ENCODE measurements at places on chromosomes 2 and 18.

DNA sequence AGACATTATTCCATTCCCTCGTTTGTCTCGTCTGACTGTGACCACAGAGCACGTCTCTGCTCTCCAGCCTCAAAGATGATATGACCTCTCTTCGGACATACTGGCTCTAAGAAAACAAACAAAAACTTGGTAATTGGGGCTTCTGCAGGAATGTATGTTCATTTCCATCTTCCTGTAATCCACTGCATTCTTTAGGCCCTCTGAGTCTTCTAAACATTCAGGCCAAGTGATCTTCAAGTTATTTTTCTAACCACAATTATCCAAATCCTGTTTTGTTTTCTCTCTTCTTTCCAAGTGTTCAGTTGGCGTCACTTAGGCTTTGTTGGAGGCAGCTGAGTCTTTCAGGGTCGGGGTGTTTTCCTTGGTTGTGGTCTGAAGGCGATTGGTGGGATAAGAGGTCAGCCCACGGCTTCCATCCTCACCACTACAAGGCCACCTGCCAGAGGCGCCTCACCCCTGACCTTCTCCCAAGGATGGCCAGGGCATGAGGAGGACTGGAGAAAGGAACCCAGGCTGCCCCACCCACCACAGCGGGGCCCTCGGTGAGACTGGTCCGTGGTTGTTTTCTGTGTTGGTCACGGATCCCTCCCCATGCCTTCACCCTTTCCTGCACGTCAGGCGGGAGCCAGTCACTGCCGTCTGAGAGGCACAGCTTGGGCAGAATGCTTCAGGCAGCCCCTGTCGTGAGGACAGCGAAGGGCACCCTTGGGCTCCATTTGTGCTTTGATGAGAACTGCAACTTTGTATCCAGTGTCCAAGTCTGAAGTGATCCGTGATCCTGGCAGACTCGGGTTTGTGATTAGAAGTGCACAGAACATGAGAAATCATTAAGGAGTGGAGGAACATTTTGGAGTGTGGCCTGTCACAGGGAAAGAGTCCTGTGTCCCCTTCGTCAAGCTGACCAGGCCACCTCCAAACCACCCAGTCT lies 88.6 kb upstream of the FHL2 start:
- DNase-seq, result no peak

GRCh38 chr2:112198780-112199179 lies 56.1 kb downstream of the ZC3H8 start:
- no peak for DNase-seq

GRCh38 chr2:67712484-67712883 lies 315.4 kb downstream of the ETAA1 start:
- no peak for DNase-seq

- no peak for DNase-seq
Measured at GRCh38 chr2:74226648-74227213, 28.3 kb downstream of the MTHFD2 start.

DNA sequence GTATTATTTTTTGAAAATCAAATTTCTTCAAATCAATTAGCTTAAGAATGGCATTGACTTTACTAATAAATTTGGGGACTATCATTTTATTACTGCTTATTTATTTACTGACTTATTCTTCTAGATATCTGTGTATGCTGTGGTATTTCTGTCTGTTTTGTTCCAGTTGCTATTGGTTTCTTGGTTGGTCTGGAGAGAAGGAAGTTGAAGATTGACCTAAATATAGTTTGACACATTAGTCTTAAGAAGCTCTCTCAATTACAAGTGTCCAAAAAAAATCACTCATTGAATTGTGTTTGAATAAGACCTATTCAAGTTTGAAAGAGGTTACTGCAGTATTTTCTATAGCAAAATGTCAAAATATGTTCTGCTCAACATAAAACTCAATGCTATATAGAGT lies 153.3 kb upstream of the KYNU start:
- no peak for DNase-seq

GRCh38 chr18:39587586-39587985 lies 2022.0 kb upstream of the CELF4 start:
- DNase-seq, result no peak

GRCh38 chr2:165810418-165810817 lies 16.4 kb upstream of the GALNT3 start:
- DNase-seq, result no peak

DNA sequence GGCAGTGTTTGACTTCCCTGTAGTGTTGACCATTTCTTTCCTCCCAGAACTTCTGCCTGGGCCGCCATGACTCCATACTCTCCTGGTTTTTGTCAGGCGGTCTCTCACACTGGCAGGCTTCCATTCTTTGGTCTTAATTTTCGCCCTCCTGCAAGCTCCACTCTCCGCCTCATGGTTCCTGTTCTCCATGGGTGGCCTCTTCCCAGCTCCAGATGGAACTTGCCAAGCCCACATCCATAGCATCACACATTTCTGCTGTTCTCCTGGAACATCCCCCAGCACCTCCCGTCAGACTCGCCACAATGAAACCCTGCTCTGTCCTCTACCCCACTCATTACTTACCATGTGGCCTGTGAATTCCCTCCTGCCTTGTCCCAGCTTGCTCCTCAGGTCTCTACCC lies 896 bp upstream of the AFF3 start:
- DNase-seq, result no peak

DNA sequence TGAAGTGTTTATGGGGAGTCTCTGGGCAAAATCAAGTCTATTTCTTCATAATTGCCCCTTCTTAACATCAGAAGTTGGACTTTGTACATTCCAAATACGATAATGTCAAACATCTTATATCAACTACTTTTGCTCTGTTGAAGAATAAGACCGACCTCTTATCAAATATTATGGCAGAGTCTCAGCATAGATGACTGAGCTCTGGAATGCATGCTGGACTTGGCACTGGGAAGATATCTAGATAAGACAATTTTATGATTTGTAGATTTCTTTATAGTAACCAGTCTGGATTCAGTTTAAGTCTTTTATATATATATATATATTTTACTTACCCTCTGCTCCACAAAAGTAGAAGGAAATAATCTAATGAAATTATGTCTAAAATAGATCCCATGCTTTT lies 8.2 kb downstream of the APLF start:
- DNase-seq, result no peak

GRCh38 chr18:78974115-78974761 lies 5.4 kb upstream of the SALL3 start:
- no peak for DNase-seq

DNA sequence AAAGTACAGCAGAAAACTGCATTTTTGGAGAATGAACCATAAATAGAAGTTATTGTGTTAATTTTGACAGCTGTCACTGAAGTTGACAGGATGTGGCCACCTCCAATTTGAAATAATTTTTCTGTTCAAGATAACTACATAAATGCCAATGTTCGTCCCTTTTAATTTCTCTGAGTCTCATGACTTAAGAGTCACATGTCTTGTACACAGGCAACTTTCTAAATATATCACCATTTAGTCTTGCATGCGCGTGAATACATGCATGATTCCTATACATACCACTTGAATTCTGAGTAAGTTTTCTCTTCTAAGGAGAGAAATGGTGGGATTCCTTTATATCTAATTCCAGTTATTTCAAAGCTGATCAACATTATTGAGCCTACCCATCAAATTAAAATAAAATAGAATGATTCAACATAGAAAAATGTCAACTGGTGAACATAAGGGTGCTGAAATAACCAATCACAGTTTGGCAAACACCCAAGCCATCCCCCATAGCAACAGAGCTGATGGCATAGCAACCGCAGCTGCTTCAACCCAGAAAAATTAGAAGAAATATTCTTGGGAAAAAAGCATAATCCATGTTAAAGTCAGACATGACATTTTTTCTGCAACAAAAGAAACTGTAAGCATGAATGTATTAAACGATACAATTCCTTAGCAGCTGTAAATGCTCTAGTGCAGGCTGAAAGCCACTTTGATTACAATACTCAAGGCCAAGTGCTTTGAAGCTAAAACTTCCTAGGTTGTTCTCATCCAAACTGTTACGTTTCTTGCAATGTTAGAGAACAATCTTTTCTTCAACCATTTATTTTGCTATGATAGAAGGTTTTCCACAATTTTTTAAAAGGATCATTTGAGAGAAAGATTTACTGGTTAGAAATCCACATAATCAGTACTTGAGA lies 282.7 kb downstream of the DLGAP1 start:
- no peak for DNase-seq

DNA sequence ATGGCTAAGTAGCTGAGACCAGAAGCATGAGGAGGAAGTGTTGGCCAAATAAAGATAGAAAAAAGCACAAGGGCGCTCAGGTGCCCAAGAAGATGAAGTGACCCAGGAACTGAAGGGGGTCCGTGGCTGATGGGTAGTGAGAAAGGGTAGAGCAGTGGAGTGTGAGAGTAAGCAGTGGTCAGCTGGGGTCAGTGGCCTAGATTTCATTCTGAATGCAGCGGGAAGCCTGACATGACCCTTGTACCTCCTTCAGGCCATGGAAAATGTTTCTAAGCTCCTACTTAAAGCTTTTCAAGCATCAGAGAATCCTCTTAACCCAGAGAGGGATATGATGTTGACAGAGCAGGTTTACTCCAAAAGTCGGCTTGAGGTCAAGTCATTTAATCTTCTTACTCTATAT lies 89.0 kb upstream of the UNC80 start:
- DNase-seq, result no peak

- no peak for DNase-seq
Measured at GRCh38 chr2:236915186-236915585, 170.5 kb upstream of the COPS8 start.

DNA sequence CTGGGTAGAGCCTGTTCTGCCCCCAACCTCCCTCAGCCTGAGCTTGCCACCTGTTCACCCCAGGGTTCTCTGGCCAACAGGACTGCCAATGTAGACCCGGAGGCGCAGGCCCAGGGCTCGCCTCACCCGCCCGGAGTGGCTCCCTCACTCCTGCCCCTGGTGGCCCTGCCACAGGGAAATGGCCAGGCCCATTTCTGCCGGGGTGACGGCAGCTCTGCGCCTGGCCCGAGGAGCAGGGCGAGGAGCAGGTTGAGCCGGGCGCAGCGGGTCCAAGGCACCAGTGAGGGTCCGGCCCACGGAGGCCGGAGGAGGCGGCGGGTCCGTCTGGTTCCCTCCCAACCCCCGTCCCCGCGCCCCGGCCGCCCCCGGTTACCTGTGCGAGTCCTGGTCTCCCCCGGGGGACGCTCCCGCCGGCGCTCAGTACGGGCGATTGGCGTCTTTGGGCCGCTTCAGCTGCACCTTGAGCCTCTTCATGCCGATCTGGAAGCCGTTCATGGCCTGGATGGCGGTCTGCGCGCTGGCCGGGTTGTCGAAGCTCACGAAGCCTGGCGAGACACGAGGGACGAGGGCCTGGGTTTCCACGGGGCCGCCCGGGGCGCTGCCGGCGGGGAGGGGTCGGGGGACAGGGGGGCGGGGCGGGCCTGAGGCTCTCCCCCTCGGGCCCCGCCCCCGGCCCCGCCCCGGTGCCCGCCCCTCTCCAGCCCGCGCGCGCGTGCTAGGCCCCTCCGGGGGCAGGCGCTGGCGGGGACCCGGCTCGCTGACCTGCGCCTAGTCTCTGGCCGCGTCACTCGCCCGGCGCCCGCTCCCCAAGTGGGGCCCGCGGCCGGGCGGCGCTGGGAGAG lies 312.0 kb downstream of the CELF4 start:
- no peak for DNase-seq

- DNase-seq, result no peak
Measured at GRCh38 chr2:5521461-5521860, 170.7 kb upstream of the SOX11 start.

DNA sequence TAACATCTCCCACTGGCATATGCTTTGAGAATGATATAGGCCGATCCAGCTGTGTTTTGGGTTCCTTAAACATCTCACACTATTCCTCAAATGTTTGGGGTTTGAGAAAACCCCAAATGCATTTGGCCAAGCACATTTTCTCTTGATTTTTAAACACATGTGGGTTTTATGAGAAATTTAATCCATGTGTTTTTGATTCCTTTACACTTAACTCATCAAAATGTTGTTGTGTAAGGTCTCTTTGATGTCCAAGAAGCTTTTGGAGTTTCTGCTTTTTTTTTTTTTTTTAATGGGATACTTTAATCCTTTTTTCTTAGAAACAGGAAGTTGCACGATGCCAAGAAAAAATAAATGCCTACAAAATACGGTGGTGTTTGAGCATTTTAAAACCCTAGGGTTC lies 339.8 kb upstream of the TCF4 start:
- no peak for DNase-seq

- no peak for DNase-seq
Measured at GRCh38 chr18:76564117-76564516, 69.1 kb upstream of the ZNF516 start.

GRCh38 chr2:129798626-129799025 lies 180.8 kb upstream of the RAB6C start:
- DNase-seq, result no peak

GRCh38 chr2:14998546-14998945 lies 366.0 kb downstream of the LRATD1 start:
- DNase-seq, result no peak

GRCh38 chr2:26850505-26850904 lies 2.6 kb downstream of the DPYSL5 start:
- no peak for DNase-seq

DNA sequence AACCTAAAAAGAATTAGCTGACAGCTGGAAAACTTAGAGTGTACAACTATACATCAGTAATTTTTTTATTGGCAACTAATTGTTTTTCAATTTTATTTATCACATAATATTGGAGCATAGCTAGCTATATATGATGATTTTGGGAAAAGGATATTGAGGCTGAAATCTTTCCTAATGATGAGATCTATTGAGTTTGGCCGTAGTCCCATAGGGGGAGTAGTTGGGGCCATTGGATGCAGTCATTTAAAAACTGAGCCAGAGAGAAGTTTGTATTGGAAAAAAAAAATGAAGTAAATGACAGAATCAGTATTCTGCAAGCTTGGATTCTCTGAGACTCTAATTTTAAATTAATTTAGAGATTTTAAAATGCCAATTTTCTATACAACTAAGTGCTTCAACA lies 179.8 kb downstream of the LTBP1 start:
- no peak for DNase-seq

DNA sequence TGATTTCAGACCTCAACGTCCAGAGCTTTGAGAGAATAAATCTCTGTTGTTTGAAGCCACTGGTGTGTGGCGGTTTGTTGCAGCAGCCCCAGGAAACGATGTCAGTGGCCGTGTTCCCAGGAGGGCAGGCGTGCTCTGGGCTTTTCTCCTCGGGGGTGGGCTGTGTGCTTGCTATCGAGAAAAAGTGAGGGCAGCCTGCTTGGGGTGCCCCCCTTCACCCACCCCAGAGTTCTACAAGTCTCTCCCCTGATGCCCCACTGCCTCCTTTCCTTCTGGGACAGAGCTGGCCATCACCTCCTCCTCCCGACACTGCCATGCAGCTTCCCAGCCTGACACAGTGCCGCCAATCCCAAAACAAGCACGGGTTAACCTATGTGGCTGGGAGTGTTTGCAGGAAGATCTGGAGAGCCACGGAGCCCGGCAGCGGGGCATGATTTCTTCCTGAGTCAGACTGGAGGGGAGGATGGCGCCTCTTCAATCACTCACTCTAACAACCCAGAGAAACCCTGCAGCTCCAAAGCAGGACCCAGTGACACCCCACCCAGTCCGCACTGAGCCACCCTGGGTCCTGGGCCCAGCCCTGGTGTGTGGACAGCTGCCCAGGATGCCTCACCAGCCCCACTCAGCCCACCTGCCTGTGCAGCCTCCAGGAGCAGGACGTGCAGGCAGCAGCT lies 213.7 kb upstream of the RAB6C start:
- DNase-seq, result no peak

Measured in CD4-positive, alpha-beta T cell treated with Interleukin-2 at 100 ng/mL for 4 hours (primary cell).